ENCODE measurements at places on chromosomes 3 and 15.

DNA sequence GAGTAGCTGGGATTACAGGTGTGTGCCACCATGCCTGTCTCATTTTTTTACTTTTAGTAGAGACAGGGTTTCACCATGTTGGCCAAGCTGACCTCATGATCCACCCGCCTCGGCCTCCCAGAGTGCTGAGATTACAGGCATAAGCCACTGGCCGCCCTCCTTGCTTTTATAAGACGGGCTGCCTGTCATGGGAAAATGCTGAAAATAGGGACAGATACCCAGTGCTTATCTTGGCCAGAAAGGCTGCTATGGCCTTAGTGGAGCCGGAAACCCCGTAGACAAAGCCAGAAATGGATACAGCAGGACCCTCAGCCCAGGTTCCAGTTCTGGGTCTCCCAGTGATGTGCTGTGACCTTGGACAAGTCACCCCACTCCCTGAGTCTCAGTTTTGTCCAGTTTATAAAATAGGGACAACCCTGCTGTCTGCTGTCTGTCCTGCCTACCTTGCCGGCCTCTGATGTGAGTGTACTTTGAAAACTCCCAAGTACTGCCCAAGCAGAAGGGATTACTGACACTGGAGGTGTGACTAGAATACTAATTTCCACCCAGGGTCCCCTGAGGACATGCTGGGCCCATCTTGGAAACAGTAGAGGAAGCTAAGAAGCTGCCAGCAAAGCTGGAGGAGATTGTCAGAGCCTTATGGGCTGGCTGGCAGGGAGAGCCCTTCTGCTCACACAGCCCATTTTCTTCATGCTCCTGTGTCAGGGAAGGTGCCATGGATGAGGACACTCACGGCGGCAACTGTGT lies 59.6 kb downstream of the BDH1 start:
- DNase-seq, result no peak

- no peak for DNase-seq
Measured at GRCh38 chr15:70643783-70644125, 119.6 kb downstream of the UACA start.

DNA sequence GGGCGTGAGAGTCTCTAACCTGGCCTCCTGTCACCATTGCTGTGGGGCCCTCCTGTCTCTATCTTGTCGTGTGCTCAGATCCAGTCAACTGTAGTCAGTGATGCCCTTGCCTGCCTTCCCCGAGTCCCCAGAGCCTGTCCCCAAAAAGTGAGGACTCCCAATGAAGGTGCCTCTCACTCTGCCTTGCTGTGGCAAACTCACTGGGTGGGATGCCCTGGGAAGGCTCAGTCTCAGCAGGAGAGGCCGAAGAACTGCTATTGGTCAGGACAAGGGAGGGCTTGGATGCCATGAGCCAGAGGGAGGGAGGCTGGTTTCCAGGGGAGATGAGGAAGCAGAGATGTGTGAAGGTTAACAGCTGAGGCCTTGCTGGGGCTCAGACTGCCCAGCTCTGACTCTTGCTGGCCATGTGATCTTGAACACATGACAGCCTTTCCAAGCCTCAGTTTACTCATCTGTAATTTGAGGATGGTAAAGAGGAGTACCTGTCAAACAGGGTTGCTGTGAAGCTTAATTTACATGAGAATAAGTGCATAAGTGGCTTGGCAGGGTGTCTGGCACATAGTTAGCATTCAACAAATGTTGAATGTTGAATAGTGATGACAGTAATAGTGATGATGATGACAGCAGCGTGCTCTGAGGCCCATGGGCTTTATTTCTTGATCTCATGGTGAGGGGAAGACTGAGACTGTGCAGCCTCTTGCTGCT lies 8.2 kb downstream of the KY start:
- no peak for DNase-seq

GRCh38 chr15:93980261-93980911 lies 251.0 kb upstream of the MCTP2 start:
- DNase-seq, result peak; percentile 54

GRCh38 chr15:48795901-48796300 lies 15.0 kb downstream of the CEP152 start:
- no peak for DNase-seq

DNA sequence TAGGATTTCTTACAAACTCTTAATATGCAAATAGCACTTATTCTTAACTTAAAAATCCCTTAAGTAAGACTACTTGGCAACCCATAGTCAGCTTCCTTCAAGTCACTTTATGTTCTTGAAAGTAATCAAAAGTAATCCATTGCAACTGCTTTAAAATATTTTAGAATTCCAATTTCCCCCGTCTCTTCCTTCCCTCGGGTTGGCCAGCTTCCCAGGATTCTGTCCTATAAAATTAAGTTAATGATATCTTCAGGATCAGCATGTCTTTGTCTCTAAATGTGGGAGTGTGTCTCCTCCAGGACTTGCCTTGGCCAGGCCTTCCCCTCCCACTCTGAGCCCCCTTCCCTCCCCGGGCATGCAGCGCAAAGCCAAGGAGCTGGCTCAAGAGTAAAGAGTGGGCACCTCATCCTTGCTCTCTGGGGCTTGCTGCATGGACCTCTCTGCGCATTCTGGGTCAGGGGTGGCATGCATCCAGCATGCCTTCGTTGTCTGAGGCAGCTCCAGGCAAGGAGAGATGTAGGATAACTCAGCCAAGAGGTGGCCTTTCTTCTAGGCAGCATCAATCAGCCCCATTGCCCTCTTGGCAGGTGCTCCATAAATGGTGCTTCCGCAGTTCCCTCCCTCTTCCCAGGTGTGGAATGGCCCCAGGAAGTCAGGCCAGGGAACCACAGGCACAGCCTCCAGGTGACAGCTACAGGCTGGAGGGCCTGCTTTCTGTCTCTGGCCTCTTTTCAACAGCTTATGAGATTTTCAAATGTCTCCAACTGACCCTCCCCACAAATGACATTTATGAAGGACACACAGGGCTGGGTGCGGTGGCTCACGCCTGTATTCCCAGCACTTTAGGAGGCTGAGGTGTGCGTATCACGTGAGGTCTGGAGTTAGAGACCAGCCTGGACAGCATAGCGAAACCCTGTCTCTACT lies 108.7 kb upstream of the ALDH1A3 start:
- no peak for DNase-seq

GRCh38 chr3:71397046-71397445 lies 186.5 kb downstream of the FOXP1 start:
- DNase-seq, result no peak

- no peak for DNase-seq
Measured at GRCh38 chr3:49602877-49603411, 48.7 kb downstream of the BSN start.

DNA sequence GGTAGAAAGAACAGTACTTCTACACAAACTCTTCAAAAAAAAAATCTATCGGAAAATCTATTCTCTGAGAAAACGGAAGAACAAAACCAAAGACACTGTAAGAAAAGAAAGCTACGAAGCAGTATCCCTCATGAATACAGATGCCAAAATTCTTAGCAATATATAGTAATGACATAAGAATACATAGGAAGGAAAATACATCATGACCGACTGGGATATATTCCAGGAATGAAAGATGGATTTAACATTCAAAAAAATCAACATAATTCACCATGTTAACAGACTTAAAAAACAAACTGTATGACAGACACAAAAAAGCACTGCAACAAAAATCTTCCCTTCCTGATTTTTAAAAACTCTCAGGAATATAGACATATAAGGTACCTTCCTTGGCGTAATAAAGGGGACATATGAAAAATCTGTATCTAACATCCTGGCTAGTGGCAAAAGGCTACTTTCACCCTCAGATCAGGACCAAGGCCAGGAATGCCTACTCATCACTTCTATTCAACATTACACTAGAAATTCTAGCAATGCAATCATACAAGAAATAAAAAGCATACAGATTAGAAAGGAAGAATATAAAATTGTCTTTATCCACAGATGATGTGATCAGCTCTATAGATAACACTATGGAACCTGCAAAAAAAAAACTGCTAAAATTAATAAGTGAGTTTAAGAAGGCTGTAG lies 77.6 kb upstream of the XXYLT1 start:
- DNase-seq, result no peak

GRCh38 chr3:197404030-197404429 lies 105.6 kb upstream of the DLG1 start:
- DNase-seq, result no peak

DNA sequence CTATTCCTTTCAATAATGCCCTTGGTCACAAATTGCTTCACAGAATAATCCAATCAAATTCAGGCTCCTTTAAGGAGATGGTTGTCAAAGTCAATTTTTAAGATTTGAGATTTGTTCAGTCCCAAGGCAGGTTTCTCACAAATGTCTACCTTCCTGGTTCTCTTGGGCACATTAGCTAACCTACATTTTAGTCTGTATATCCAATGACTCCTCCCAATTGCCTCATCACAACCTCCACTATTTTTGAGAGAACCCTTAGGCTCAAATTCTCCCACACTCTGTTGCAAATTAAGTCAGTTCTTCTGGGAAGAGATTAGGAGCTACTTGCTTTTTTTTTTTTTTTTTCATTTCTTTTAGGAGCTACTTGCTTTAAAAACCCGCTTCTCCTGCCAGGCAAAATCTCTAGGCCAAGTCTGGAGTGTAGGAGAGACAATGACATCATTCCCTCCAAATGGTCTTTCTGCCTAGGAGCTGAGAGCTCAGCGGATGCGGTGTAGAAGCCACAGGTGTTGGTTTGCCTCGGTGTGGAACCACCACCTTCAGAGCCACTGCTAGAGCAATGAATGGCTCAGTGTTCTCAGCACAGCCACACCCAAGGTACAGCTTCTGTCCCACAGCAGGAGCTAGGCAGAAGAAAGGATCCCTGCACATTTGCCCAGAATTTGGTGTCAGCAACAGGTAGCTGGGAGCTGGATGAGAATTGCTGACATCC lies 10.0 kb upstream of the INO80 start:
- no peak for DNase-seq

DNA sequence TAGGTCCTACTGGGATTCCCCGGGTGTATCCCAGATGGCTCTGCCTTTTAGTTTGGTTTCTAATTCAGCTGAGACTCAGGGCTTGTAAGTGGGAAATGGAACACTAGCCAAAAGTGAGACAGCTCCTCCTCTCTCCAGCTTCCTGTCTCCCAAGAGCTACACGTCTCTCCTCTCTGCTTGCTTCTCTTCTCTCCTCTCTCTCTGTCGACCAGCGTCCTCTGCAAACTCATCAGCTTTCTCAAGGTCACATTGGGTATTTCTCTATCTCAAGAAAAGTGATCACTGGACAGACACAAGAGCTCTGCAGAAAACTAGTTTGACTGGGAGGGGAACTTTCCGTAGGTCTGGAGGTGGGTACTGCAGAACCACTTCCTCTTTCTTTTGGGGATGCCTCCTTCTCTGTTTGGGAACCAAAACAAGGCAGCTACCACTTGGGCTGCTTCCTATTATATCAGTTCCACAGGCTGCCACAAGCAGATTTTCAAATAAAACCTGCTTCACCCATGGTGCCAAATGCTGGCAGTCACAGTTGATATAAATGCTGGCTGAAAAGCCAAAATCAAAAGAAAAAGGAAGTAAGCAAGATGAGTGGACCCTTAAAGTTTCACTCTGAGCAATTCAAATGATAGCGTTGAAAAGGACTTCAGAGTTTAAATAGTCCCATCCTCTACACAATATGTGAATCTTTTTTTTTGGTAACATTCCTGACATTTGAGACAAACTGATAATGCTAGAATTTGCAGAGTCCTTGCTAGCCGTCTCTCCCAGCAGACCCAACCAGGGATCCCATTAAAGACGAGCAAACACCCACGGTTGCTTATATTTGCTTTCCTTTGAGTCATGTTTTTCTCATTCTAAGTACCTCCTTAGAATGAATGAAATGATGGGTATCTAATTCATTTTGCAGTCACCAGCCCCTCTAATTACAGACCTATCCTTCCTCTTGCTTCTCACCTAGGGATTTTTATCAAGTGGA lies 7.2 kb upstream of the DYNC1LI1 start:
- DNase-seq, result no peak

- DNase-seq, result no peak
Measured at GRCh38 chr3:111738238-111738637, 120.8 kb upstream of the PHLDB2 start.

DNA sequence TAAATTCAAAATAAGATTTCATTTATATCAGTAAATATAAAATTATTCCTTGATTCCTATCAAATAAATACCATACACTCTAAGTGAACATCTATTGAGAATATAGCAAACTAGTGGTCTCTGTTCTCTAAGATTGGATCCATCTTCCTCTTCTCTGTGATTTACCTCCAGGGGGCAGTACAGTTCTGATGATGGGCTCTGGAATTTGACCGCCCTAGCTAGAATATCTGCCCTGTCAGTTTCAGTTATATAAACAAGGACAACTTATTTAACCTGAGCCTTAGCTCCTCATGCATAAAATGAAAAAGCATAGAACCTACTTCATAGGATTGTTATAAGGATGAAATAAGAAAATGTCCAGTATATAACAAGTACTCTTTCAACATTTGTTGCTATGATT lies 171.1 kb upstream of the CCDC54 start:
- DNase-seq, result no peak

DNA sequence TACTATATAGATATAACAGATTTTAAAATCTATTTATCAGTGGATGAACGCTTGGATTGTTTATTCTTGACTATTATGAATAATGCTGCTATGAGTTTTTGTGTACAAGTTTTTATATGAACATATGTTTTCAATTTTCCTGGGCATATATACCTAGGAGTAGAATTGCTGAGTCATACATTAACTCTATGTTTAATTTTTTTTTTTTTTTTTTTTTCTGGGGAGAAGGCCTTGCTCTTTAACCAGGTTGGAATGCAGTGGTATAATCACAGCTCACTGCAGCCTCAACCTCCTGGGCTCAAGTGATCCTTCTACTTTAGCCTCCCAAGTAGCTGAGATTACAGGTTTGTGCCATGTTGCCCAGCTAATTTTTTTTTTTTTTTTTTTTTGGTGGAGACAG lies 9.1 kb downstream of the CIDEC start:
- DNase-seq, result no peak

GRCh38 chr15:87597346-87598052 lies 659.0 kb downstream of the NTRK3 start:
- DNase-seq, result no peak

DNA sequence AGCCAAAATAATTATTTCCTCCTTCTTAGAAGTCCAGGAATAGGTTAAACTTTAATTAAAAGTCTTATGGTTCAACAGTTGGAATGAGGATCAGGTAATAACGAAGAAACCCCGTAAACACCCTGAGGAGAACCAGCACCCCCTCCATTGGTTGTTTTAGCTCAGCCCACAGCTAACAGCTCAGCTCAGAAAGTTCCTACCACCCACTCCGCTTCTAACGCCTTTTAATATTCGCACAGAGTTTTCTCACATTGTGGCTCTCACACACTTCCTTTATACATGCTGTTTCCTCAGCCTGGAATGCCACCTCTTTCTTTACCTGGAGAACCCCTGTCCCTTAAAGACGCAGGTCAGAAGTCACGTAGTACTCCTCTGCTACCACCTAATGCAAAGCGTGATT lies 17.0 kb downstream of the CX3CR1 start:
- DNase-seq, result no peak

- DNase-seq, result no peak
Measured at GRCh38 chr3:58555203-58555602, 18.2 kb upstream of the ACOX2 start.
